ENCODE measurements at places on chromosomes 16 and 17.

GRCh38 chr16:4089251-4089810 lies 26.9 kb downstream of the ADCY9 start:
- no peak for DNase-seq

DNA sequence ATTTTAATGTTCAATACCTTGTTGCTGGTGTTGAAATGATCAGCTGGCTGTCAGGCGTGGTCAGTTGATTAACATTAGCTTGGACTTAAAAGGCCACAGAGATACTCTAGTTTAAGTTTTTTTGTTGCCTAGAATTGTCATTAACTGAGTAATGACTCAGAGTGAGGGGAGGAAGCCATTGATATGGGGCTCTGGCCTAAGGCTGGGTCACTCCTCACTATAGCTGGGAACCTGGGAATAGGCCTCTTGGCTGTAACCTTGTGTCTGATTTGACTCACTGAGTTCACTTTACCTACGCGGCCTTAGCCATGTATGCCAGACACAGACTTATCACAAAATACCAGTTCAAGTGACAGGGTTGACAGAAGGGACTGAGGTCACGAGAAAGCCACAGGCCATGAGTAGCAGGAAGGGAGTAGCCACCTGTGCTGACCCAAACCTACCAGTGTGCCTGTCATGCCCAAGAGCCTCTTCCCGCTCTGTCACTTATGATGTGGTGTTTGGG lies 37.9 kb upstream of the ADCY7 start:
- no peak for DNase-seq

- DNase-seq = peak; percentile 88
Measured at GRCh38 chr16:57976331-57976796, 5.4 kb upstream of the CNGB1 start.

- peak; percentile 90 for DNase-seq
Measured at GRCh38 chr17:57442914-57443571, 186.7 kb downstream of the MSI2 start.

GRCh38 chr17:82334622-82335394 lies 1.2 kb upstream of the SECTM1 start:
- peak; percentile 34 for DNase-seq

GRCh38 chr17:8832711-8833352 lies 33.7 kb upstream of the MFSD6L start:
- DNase-seq = peak; percentile 53

DNA sequence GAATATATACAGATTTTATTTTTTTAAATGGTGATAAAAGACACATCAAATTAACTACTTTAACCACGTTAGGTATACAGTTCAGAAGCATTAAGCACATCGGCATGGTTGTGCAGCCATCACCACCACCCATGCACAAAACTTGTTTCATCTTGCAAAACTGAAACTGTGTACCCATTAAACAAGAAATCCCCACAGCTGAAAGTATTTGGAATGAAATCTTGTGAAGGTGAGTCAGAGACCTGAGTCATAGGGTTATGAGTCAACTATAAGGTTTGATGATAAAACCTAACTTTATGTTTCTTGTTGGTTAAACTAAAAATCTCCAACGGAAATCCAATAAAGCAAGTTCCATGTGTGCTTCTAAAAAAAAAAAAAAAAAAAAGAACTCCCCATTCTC lies 561.6 kb upstream of the PSMD7 start:
- DNase-seq = no peak
